Endothelial cell (in vitro differentiated cells): ENCODE measurements at places on chromosomes 3 and 15. TPM values are rescaled to one million over a fixed set of nuclear protein-coding genes. Genes with fewer than 3 reads are reported as not detected.

GRCh38 chr15:80324545-80325080 lies 72.6 kb upstream of the CTXND1 start:
- peaks cover 5% of the 10 kb centered on the region for H3K27me3 ChIP-seq
- peaks cover 4% of the 10 kb centered on the region for H3K4me1 ChIP-seq
- no peak for DNase-seq
- H3K36me3 ChIP-seq = no peaks in the 10 kb centered on the region
- H3K27ac ChIP-seq = no peak overlapping the region

DNA sequence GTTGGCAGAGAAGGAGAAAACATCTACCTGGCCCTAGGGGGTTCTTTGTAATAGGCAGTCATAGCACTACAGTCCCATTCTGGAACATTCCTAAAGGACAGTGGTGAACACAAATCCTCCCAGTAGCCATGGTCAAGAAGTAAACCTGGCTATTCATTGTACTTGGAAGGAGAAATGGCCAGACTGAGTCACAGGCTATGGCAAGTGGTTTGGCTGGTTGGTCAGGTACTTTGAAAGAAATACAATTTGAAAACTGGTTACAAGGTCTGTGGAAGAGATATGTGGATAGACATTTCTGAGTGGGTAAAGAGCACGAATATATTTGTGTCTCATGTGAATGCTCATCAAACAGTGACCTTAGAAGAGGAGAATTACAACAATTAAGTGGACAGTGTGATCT lies 33.0 kb upstream of the FAN1 start:
- H3K4me3 ChIP-seq = no peak overlapping the region
- no peak overlapping the region for H3K27ac ChIP-seq
- H3K4me1 ChIP-seq = no peaks in the 10 kb centered on the region
- H3K36me3 ChIP-seq = no peaks in the 10 kb centered on the region

DNA sequence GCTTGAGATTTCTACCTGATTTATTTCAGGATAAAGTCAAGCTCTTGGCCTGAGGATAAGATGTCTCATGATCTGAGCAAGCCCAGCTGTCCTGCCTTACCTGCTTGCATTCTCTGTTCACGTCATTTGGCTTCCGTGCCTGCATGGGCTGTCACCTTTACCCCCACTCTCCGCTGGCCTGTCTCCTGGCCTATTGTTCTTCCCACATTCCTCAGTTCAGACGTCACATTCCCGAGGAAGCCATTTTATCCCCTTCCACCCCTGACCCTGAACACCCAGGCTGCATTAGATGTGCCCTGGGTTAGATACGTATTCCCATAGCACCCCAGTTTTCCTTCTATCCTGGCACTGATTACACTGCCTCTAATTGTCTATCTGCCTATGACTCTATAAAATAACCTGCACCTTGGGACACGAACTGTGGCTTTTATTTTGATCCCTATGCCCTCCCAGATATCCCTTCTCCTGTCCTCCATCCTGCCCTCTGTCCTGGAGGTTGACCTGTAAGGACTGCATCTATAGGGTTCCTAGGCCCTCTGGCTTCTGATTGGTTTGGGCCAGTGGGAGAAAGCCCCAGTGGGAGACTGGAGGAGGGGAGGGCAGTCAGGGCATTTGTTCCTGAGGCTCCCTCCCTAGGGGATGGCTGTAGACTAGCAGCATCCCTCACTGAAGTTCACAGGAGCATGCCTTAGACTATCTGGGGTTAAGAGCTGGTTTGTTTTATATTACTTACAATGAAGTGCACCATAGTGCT lies 19.2 kb upstream of the UBE2Q2 start:
- H3K4me3 ChIP-seq = peak overlapping the region; percentile 27
- H3K36me3 ChIP-seq = no peaks in the 10 kb centered on the region
- DNase-seq = peak; percentile 33
- H3K27ac ChIP-seq = peak overlapping the region; percentile 79
- peaks cover 4% of the 10 kb centered on the region for H3K27me3 ChIP-seq

GRCh38 chr3:110859336-110859735 lies 212.3 kb upstream of the NECTIN3 start:
- no peak overlapping the region for H3K4me3 ChIP-seq
- H3K27ac ChIP-seq = no peak overlapping the region
- DNase-seq = no peak
- H3K27me3 ChIP-seq = no peaks in the 10 kb centered on the region
- no peaks in the 10 kb centered on the region for H3K4me1 ChIP-seq
- no peaks in the 10 kb centered on the region for H3K36me3 ChIP-seq

DNA sequence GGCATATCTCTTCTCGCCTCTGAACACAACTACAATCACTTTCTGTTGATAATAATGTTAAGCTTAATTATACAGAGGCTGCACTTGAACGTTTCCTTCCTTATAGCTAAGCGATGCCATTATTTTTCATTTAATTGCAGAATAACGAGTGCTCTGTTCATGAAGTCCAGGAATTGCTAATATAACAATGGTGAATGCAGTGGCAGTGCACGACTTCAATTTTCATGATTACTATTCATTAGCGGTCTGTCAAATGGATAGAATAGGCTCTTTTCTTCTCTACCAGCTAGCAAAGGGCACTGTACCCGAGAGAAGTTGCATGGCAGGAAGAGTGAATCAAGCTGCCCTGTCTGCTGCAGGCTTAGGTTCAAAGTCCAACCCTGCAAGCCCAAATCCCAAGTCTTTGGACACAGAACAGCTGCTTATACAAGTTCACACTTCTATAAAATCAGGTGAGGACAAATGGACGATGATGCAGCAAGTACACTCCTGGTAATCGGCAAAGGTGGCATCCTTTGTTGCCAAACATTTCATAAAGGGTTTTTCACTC lies 75.6 kb downstream of the PDZRN3 start:
- no peak overlapping the region for H3K27ac ChIP-seq
- no peak for DNase-seq
- no peaks in the 10 kb centered on the region for H3K36me3 ChIP-seq
- peaks cover 11% of the 10 kb centered on the region for H3K4me1 ChIP-seq
- peaks cover 2% of the 10 kb centered on the region for H3K27me3 ChIP-seq
- no peak overlapping the region for H3K4me3 ChIP-seq

- no peaks in the 10 kb centered on the region for H3K4me1 ChIP-seq
- no peak overlapping the region for H3K27ac ChIP-seq
- no peak overlapping the region for H3K4me3 ChIP-seq
- DNase-seq = no peak
- no peaks in the 10 kb centered on the region for H3K36me3 ChIP-seq
These were observed 631.8 kb downstream of the SQOR start for GRCh38 chr15:46266661-46267060.

- no peaks in the 10 kb centered on the region for H3K4me1 ChIP-seq
- no peak overlapping the region for H3K27ac ChIP-seq
- DNase-seq = no peak
- peaks cover 1% of the 10 kb centered on the region for H3K27me3 ChIP-seq
These were observed 66.5 kb downstream of the ARMC8 start for GRCh38 chr3:138253609-138254008.

DNA sequence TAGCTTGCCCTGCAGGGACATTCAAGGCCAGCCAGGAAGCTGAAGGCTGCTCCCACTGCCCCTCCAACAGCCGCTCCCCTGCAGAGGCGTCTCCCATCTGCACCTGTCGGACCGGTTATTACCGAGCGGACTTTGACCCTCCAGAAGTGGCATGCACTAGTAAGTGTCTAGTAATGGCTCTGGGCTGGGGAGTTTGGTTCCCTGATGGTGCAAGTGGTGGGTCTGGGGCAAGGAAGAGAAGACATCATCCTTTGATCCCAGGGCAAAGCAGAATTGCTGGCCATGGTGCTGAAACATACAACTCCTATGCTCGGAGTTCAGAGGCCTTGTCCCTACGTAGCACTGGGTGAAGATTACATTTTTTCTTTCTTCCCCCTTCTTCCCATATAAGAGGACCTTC lies 311.4 kb downstream of the EPHB1 start:
- no peaks in the 10 kb centered on the region for H3K36me3 ChIP-seq
- peak; percentile 61 for DNase-seq
- no peak overlapping the region for H3K27ac ChIP-seq
- H3K4me1 ChIP-seq = no peaks in the 10 kb centered on the region
- H3K4me3 ChIP-seq = no peak overlapping the region
- H3K27me3 ChIP-seq = no peaks in the 10 kb centered on the region

- no peaks in the 10 kb centered on the region for H3K36me3 ChIP-seq
- peaks cover 2% of the 10 kb centered on the region for H3K27me3 ChIP-seq
- DNase-seq = no peak
These were observed 437.4 kb upstream of the TPRG1 start for GRCh38 chr3:188734395-188734794.

DNA sequence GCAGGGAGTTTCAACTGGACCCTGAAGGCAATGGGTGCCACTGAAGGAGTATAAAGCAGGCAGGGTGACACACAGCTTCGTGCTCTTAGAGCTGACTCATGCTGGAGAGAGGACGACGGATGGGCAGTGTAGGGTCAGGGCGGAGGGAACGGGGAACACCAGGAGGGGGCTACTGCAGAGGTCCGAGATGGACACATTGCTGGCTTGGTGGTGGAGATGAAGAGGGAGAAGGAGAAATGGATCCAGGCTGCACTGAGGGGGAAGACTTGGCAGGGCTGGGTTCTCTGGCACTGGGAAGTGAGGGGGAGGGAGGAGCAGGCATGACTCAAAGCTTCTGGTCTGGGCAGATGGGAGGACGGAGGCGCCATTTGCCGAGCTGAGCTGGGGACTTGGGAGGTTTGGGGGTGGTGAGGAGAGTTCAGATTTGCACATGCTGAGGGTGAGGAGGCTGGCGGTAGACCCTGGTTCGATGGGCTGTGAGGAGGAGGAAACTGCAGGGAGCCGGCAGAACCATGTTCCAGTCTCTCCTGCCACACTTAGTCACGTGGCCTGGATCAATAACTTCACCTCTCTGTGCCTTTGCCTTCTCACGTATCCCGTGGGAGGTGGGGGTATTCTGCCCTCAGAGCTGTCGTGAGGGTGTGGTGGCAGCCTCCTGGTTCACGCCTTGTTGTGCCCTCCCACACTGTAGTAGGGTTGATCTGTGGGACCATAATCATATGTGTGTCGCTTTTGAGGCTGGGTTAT lies 4.6 kb upstream of the KCTD6 start:
- H3K27me3 ChIP-seq = peaks cover 6% of the 10 kb centered on the region
- DNase-seq = no peak
- no peak overlapping the region for H3K4me3 ChIP-seq
- no peak overlapping the region for H3K27ac ChIP-seq

GRCh38 chr3:177300039-177300833 lies 103.0 kb upstream of the TBL1XR1 start:
- H3K27ac ChIP-seq = no peak overlapping the region
- peaks cover 10% of the 10 kb centered on the region for H3K4me1 ChIP-seq
- no peaks in the 10 kb centered on the region for H3K36me3 ChIP-seq

DNA sequence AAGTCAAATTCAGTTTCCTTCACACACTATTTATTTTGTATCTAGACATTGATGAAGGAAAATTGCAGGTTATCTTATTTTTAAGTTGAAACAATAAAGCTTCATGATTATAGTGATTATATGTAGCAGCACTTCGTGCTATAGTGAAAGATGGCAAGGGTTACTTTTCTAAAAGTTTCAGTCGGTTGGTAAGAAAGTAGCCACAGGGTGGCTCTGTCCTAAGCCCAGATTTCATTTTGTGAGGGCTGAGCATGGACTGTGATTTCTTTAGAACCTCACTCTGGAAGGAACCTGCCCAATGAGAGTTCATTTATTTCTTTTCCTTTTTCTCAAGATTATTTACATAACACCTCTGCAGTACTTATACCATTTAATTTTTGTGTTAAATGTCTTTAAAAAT lies 66.5 kb downstream of the NME9 start:
- peaks cover 3% of the 10 kb centered on the region for H3K27me3 ChIP-seq
- H3K36me3 ChIP-seq = peaks cover 9% of the 10 kb centered on the region
- no peak overlapping the region for H3K27ac ChIP-seq

DNA sequence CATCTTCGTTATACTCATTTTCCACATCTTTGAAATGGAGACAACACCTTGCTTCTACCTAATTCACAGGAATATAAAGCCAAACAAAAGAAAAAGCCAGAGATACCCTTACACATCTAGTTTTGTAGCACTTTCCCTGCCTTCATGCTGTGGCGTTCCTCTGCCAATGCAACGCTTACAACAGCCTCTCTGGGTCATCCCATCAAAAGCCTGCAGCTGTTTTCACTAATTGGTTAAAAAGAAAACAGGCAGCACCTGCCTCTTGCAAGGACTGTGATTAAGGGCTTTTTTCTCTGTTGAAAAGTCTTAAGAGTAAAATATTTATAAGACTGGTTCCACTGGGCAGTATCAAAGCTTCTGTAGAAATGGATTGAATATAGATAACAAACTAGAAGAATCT lies 120.3 kb downstream of the FMN1 start:
- H3K4me1 ChIP-seq = no peaks in the 10 kb centered on the region
- H3K27ac ChIP-seq = no peak overlapping the region
- H3K4me3 ChIP-seq = no peak overlapping the region
- H3K36me3 ChIP-seq = no peaks in the 10 kb centered on the region

GRCh38 chr3:119662604-119663373 lies 2.4 kb upstream of the POPDC2 start:
- H3K36me3 ChIP-seq = no peaks in the 10 kb centered on the region
- no peaks in the 10 kb centered on the region for H3K4me1 ChIP-seq
- DNase-seq = no peak
- H3K27ac ChIP-seq = no peak overlapping the region
- H3K4me3 ChIP-seq = no peak overlapping the region

- no peak overlapping the region for H3K27ac ChIP-seq
- H3K27me3 ChIP-seq = peaks cover 7% of the 10 kb centered on the region
- DNase-seq = no peak
- no peaks in the 10 kb centered on the region for H3K36me3 ChIP-seq
- no peak overlapping the region for H3K4me3 ChIP-seq
These were observed 101.8 kb downstream of the XXYLT1 start for GRCh38 chr3:195169011-195169649.

- H3K36me3 ChIP-seq = no peaks in the 10 kb centered on the region
- no peaks in the 10 kb centered on the region for H3K4me1 ChIP-seq
- no peak overlapping the region for H3K27ac ChIP-seq
- H3K4me3 ChIP-seq = no peak overlapping the region
- no peak for DNase-seq
These were observed 14.8 kb upstream of the WNT5A start for GRCh38 chr3:55501905-55502304.

DNA sequence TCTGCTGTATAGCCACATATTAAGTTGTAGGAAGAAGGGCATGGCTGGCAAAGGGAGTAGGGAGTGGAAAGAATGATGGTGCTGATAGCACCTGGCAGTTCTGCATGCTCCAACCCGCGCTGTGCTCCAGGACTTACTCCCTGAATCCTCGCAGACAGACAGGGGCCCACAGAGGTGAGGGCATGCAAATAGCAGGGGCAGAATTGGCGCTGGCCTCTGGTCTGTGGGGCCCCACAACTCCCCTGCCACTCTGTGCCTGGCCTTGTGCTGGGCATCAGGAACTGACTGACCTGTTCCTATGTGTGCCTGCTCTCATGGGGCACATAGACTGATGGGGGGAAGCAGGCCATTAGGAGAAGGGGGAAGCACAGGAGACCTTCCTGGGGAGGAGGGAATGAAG lies 20.9 kb downstream of the HDAC11 start:
- no peak overlapping the region for H3K27ac ChIP-seq
- no peak overlapping the region for H3K4me3 ChIP-seq
- peaks cover 3% of the 10 kb centered on the region for H3K4me1 ChIP-seq
- no peak for DNase-seq
- peaks cover 13% of the 10 kb centered on the region for H3K27me3 ChIP-seq

GRCh38 chr3:182786564-182787196 lies 6.6 kb upstream of the ATP11B start:
- H3K27ac ChIP-seq = no peak overlapping the region
- H3K4me1 ChIP-seq = peaks cover 2% of the 10 kb centered on the region
- no peaks in the 10 kb centered on the region for H3K36me3 ChIP-seq
- no peak for DNase-seq
- H3K27me3 ChIP-seq = no peaks in the 10 kb centered on the region

Gene SH2D7
- not detected for total RNA-seq

Gene DNAJA4
- 2.1 TPM for total RNA-seq

Gene GOLGA6L7
- not detected for total RNA-seq

Gene TMEM212
- not detected for total RNA-seq

Gene SPTBN5
- total RNA-seq = 9.4 TPM

Gene FBXO45
- 17.0 TPM for total RNA-seq

Gene CMTM6
- total RNA-seq = 59.9 TPM

Gene COX17
- total RNA-seq = 16.9 TPM
